Left ventricle myocardium inferior (tissue), 1 donor: ENCODE measurements at places on chromosomes 4 and X. TPM values are rescaled to one million over a fixed set of nuclear protein-coding genes. Genes with fewer than 3 reads are reported as not detected.
A peak's percentile ranks its signal among the peaks of the same experiment; 100 is the strongest.

DNA sequence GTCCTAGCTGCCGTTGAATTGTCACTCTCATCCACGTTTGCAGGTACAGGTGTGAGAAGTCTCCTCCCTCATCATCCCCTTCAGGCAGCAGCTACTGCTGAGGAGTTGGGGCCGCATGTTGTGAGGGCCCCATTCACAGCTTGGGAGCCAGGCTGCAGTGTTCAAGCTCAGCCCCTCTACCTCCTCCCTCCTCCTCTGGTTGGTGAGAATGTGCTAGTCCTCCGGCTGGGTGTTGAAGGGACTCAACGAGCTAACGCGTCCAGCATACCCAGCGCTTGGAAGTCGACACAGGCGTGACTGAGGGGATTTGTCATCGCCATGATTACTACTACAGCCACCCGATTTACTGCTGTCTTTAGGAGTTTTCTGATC is 82.0 kb upstream of the PSAPL1 start:
- peak; percentile 37 for DNase-seq

GRCh38 chrX:95145848-95146490 is 1472.0 kb downstream of the FAM133A start:
- no peak for DNase-seq

DNA sequence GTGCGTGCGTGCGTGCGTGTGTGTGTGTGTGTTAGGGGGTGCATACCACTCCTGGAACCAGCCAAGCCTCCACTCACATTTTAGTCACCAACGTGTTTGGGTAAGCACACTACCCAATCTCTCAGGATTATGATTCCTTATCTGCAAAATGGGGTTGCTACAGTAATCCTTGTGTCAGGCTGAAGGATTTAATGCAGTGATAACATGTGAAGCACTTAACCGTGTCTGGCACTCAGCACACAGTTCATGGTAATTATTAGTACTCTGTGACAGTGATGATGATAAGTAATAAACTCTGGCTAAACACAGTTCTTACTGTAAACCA is 57.3 kb downstream of the CLDN22 start:
- DNase-seq: no peak

Gene RELL1
- 22.2 TPM for total RNA-seq

- no peak for DNase-seq
Observed at GRCh38 chr4:156778606-156779005, 193.0 kb downstream of the PDGFC start.

Gene POU3F4
- not detected for total RNA-seq

Gene KCTD8
- total RNA-seq: 0.14 TPM

Gene MAGEA4
- not detected for total RNA-seq

GRCh38 chr4:186650401-186651180 is 73.1 kb downstream of the FAT1 start:
- no peak for DNase-seq

DNA sequence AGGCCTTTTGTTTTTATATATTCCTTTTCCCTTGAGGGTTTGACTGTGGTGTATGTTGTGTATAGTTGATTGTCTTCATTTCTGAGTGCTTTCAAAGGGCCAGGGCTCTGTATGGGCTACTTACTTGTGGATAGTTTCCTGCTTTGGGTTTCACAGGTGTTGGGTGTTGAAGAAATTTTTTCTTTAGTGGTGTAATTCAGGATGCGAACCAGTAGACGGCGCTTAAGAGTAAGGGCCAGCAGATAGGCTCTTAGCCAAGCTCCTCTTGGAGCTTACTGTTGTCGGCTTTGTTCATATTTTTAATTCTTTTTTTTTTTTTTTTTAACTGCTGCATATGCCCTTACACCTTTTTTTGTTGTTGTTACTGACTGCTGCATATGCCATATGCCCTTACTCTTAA is 276.3 kb upstream of the GALNT7 start:
- no peak for DNase-seq

DNA sequence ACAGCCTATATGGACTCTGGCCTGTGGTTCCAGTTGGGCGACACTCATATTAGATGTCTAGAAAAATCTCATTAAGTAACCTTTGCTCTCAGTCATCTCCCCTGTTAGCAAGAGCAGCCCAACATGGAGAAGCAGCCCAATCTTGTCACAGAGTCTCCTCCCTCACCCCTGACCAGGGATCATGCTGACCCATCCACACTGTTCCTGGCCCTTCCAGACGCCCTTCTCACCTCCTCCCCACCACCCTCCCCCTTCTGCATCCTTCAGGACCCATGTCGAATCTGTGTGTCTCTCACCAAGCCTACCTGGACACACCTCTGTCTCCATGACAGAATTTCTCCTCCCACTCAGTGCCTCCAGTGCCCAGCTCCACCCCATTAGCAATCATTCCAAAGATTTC is 190.1 kb downstream of the STIM2 start:
- DNase-seq: no peak

Gene ZCCHC18
- total RNA-seq: 0.99 TPM

DNA sequence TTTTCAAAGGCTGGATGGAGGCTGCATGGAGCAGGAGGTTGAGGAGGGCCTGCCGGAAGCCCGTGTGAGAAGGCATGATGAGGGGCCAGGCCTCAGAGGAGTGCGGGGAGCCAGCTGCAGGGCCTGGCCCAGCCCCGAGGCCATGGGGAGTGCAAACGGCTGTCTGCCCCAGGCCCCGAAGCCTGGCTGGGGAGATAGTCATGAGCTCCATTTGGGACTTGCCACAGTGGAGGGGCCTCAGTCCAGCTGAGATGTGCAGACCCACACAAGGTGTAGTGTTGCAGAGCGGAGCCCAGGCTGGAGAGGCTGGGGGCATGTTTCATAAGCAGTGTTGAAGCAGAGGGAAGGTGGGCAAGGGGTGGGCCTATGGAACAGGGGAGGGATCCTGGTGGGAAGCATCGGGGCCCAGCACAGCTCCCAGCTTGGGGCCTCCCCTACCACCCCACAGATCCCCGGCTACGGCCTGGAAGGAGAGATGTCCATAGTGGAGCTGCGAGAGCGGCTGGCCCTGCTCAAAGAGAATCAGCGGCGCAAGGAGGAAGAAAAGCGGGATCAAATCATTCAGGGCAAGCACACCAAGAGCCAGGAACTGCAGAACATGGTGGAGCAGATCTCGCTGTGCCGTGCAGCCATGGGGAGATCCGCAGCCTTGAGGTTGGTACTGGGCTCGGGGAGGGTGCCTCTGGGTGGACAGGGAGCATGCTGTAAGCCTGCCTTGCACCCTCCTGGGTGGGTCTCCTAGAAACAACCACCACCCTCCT is 9.1 kb upstream of the RNF4 start:
- no peak for DNase-seq

- DNase-seq: no peak
Observed at GRCh38 chr4:3303923-3304710, 11.3 kb downstream of the RGS12 start.

DNA sequence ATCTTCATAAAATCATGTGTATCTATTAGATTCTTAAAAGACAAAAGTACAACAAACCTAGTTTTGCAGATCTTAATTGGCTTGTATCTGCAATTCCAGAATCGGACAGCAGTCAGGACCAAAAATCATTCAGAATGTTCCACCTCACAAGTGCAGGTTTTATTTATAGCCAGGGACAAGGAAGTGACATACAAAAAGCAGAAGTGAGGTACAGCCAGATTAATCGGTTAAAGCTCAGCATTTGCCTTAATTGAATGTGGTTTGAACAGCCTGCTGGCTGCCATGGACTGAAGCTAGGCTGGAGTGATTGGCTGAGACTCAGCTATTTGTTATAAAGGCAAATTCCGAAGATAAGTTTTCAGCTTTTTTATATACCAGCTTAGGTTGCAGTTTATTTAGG is 932.6 kb downstream of the C4orf33 start:
- no peak for DNase-seq

- no peak for DNase-seq
Observed at GRCh38 chrX:76253432-76253831, 80.6 kb downstream of the PBDC1 start.

- no peak for DNase-seq
Observed at GRCh38 chr4:69781458-69782418, 21.3 kb upstream of the SULT1B1 start.

Gene RTL3
- 0.14 TPM for total RNA-seq

GRCh38 chr4:108965472-108966076 is 202.7 kb upstream of the ETNPPL start:
- DNase-seq: no peak

DNA sequence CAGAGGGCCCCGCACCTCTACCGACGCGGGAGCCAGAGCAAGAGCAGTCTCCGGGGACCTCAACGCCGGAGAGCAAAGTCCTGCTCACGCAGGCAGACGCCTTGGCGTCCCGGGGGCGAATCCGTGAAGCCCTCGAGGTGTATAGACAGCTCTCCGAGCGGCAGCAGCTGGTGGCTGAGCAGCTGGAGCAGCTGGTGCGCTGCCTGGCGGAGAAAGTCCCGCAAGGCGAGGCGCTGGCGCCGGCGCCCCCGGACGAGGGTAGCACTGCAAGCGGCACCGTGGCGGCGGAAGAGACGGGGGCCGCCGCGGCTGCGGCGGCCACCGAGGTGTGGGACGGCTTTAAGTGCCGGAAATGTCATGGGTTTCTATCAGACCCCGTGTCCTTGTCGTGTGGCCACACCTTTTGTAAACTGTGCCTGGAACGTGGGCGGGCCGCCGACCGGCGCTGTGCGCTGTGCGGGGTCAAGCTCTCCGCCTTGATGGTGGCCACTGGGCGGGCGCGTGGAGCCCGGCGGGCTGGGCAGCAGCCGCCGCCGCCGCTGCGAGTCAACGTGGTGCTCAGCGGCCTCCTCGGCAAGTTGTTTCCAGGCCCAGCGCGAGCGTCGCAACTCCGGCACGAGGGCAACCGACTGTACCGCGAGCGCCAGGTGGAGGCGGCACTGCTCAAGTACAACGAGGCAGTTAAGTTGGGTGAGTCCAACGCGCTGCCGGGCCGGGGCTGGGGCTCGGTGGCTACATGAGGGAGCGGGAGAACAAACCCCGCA is 672 bp downstream of the LONRF3 start:
- DNase-seq: peak; percentile 19

Gene MED14
- 30.7 TPM for total RNA-seq

Gene SLC7A11
- total RNA-seq: 0.19 TPM

GRCh38 chrX:144335402-144335801 is 451.5 kb downstream of the UBE2NL start:
- no peak for DNase-seq

GRCh38 chrX:11781734-11782370 is 23.8 kb downstream of the MSL3 start:
- DNase-seq: no peak

GRCh38 chr4:110139111-110139510 is 59.3 kb downstream of the ELOVL6 start:
- no peak for DNase-seq
